ENCODE measurements at places on chromosomes 6 and 20. TPM values are rescaled to one million over a fixed set of nuclear protein-coding genes. Genes with fewer than 3 reads are reported as not detected.

The NR2E1 gene
- not detected for total RNA-seq

The EFCAB8 gene
- total RNA-seq: 1.1 TPM

GRCh38 chr6:85714893-85715530 is 72.3 kb upstream of the SYNCRIP start:
- no peak for DNase-seq

DNA sequence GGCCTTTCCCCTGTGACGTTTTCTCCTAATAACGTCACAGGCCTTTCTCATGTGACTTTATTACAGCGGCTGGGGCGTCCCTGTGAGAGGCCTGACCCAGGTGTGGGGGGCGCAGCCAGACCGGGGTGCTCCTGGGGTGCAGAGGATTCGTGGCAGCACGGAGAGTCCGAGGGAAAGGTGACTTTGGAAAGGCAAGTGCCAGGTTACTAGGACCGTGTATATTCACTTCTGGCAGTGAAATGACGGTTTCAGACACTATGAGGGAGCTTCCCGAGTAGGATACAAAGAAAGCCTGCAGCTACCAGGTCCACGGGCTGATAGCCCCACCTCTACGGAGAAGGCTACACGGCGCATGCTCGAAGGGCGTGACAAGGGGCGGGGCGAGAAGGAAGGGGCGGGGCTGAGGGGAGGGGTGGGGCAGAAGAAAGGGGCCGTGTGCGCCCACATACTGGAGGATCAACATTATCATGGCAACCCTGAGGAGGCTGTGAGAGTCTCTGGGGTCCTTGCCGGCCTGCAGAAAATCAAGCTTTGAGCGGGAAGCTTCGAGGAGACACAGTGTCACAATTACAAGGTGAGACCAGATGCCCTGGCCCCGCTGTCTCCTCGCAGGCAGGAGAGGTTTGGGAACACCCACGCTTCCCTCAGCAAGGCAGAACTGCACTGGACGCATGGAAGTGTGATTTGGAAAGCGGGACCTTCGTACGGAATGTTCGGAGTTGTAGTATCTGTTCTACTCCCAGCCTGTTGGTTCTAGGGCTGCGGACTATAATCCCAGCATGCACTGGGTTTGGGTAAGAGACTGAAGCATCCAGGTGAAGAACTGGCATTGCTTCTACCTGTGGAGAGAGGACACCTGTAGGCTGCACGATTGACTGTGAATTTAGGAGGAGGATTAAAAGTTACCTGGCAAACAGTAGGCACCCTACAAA is 54.4 kb upstream of the ZNF337 start:
- peak; percentile 40 for DNase-seq

DNA sequence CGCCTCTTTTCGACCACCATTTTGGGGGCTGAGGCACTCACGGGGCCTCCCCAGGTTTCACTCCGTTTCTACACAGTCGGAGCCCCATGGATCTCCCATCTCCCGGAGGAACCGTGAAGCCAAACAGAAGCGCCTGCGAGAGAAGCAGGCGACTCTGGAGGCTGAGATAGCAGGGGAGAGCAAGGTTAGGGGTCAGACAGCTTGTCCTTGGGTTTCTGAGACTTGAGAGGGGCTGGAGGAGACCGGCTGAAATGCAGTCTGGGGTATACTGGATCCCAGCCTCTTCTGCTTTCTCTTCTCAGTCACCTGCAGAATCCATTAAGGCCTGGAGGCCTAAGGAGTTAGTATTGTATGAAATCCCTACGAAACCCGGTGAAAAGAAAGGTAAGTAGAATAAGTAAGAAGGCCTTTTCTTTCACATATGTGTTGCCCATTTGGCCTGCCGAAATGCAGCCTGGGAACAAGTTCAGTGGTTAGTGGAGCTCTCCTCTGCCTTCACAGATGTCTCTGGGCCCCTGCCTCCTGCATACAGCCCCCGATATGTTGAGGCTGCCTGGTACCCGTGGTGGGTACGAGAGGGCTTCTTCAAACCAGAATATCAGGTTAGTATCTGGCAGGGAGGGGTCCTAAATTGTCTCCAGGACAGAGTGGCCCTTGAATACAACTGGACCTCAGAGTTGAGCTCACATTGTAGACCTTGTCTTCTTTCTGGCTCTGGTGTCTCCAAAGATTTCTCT is 984 bp downstream of the VARS2 start:
- DNase-seq: no peak

GRCh38 chr6:34644716-34645115 is 51.9 kb downstream of the ILRUN start:
- no peak for DNase-seq

DNA sequence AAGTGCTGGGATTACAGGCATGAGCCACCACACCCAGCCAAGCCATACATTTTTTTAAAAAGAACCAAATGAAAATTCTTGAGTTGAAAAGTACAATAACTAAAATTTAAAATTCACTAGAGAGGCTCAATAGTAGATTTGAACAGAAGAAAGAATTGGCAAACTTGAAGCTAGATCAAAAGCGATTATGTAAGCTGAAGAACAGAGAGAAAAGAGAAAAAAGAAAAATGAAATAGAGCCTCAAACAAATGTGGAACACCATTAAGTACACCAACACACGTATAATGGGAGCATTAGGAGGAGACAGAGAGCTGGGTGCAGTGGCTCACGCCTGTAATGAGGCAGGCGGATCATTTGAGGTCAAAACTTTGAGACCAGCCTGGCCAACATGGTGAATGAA is 31.0 kb downstream of the ERGIC3 start:
- DNase-seq: no peak

- no peak for DNase-seq
These were observed 92.9 kb downstream of the SHLD1 start for GRCh38 chr20:5843054-5843592.

DNA sequence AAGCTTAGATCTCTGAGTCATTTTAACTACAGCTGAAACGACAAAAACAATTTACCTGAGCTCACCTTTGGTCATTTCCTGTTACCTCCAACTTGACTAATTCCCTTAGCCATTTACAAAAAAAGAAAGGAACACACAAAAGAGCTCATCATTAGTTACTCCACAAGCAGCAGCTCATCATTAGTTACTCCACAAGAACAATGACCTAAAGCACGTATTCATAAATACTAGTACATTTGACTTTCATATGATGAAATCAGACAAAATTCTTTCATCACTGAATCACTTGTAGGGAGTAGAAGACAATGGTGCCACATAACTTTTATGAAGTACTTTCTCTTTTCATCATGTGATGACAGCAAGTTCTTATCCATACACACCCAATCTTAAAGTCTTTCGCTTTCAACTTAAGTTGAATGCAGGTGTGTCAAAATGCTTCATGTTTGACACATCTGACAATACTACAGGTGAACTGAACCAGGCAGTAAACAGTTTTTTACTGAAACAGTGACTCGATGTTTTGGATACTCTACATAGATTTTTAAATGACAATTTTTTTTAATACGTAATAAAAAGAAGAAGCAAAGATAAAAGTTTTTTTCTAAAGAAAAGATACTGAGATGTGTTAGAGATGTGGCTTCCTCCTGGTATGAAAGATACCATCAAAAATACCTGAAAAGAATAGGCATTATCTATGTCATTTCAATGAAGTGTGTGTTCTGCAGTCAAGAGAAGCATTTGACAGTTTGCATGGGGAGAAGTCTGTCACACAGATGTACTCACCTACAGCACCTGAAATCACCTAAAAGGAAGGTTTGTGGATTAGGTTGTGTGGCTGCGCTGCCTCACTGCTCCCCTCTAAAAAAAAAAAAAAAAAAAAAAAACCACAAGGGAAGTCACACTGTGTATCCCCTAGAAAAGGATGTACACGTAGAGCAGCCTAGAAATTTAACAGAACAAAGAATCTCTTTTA is 109.1 kb downstream of the PRDM1 start:
- no peak for DNase-seq

- no peak for DNase-seq
These were observed 66.4 kb downstream of the CLIC5 start for GRCh38 chr6:45949256-45949655.

DNA sequence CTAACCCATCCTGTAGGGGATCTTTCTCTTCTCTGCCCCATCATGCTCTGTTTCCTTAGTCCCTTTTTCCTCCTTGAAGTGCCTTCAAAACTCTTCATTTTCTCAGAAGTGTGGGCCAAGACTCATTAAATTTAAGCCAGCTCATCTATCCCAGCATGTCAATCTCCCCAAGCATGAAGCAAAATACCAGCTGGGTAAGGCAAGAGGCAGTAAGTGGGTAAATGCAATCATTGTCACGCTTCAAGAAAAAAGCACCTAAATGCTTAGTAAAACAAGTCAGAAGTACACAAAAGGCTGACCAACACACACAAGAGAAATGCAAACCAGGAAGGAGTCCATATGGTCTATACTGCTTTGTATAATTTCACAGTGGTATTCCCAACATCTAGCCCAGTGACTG is 61.5 kb downstream of the COL12A1 start:
- no peak for DNase-seq

DNA sequence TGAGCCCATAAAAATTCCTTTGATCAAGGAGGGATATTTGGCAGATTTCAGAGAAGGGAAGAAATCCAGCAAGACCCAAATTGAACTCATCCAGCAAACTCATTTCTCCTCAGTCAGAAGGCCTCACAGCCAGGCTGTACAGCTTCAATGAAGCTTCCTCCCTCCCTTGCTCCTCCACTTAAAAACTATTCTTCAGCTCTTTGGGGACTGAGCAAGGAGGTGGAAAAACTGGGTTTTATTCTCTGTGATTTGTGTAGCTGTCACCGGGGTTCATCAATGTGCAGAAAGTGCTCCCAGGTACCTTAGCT is 158.7 kb upstream of the ZNF184 start:
- no peak for DNase-seq

- no peak for DNase-seq
These were observed 225.5 kb downstream of the BMP7 start for GRCh38 chr20:57040924-57041323.

DNA sequence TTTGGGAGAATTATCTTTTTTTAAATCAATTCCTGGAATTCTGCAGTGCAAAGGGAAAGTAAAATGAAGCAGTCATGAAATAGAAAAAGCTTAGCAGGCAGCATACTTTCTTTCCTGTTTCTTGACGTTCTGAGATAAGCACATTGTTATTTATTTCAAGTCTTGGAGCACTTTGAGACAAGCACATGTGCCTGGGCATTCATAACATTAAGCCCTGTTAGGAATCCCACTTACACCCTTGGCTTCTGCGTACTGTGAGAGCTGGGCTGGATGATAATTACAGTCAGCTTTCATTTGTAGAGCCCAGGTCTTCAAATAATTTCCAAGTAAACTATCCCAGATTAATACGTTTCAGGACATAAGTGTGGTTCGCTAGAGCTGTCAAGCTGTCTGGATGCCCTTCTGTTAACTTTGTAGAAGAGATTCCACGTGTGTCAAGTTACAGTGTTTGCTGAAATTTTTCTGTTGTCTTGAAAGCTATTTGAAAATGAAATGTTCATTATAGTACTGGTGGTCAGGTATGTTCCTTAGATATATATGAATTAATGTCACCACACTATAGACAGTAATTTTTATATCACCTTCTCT is 8.9 kb downstream of the FARS2 start:
- no peak for DNase-seq

- DNase-seq: no peak
These were observed 116.4 kb downstream of the FLRT3 start for GRCh38 chr20:14220986-14221385.

- peak; percentile 16 for DNase-seq
These were observed at the start of gene LRRN4 for GRCh38 chr20:6053776-6054688. Gene LRRN4, minus strand, starts transcription at chr20:6054060. Its CDS starts 1,261 bp downstream, at chr20:6052799.

GRCh38 chr20:25461786-25462545 is 54.5 kb downstream of the GINS1 start:
- no peak for DNase-seq

GRCh38 chr6:144297511-144298100 is 12.5 kb downstream of the UTRN start:
- DNase-seq: no peak

DNA sequence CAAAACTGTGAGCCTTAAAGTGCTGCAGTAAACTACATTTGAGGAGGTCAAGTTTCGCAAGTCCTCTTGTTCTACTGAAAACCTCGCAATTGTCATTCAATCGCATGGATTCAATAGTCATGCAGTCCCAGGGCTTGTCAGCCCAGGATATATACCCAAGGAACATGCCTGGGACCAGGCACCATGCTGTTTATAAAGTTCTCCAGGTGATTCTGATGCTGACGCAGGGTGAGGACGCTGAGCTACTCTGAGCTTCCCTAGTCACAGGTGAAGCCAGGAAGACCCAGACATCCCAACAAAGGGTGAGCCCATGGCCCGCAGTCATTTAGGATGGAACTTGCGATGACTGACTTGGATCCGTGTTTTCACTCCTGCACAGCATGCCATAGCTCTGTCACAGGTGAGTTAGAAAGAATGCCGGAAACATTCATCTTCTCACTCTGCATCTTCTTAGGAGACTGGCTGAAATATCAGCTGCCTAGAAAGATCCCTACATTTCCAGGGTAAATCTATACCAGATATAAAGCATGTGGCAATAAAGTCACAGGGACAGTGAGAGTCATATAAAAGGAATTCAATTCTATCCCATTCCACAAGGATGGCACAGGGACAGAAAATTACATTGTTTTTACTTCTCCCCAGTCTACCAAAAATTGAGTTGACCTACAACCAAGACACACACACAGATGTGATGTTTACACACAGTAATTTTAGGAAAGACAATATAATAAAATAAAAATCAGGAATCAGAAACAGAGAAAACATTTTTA is 27.0 kb upstream of the SSTR4 start:
- DNase-seq: no peak

GRCh38 chr6:108862479-108863191 is 14.4 kb downstream of the ARMC2 start:
- DNase-seq: no peak

- no peak for DNase-seq
These were observed 101.6 kb upstream of the CARMIL1 start for GRCh38 chr6:25177500-25178028.

GRCh38 chr20:57389695-57390603 is 1.2 kb upstream of the RBM38 start:
- DNase-seq: no peak

- DNase-seq: no peak
These were observed 53.8 kb upstream of the FOXP4 start for GRCh38 chr6:41492261-41492891.

- peak; percentile 68 for DNase-seq
These were observed 586.3 kb downstream of the HTR1B start for GRCh38 chr6:76876922-76877553.

GRCh38 chr20:10771435-10772140 is 97.8 kb upstream of the JAG1 start:
- DNase-seq: no peak
